Pancreas (tissue), 10 donors: ENCODE measurements at places on chromosomes 16 and 17. TPM values are rescaled to one million over a fixed set of nuclear protein-coding genes. Genes with fewer than 3 reads are reported as not detected.

C1QTNF8 gene
- total RNA-seq, result not detected

CD79B gene
- 1.2 TPM for total RNA-seq

- no peak for DNase-seq
These were observed 991 bp downstream of the GPRC5C start for GRCh38 chr17:74432766-74433391.

EIF3C gene
- 382 TPM for total RNA-seq

DNA sequence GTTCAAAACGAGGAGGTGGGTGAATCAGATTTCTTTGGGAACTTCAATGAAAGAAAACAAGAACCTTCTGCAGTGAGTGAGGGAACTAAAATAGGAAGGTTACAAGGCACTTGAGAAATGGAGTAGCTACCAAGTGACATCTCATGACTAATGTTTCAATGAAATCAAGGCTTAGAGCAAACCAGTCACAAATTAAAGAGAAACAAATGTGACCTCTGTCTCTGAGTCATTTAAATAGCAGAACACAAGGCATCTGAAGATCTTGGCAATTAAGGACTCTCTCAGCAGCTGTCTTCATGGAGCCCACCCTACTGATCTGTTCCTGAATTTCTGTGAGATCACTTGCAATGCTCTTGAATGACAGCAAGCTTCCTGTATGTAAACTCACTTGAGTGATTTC, 109.5 kb downstream of the CDH11 start:
- no peak for DNase-seq

SLC12A3 gene
- total RNA-seq, result 0.12 TPM

- DNase-seq, result no peak
These were observed 15.8 kb downstream of the CLEC10A start for GRCh38 chr17:7064261-7064660.

DNA sequence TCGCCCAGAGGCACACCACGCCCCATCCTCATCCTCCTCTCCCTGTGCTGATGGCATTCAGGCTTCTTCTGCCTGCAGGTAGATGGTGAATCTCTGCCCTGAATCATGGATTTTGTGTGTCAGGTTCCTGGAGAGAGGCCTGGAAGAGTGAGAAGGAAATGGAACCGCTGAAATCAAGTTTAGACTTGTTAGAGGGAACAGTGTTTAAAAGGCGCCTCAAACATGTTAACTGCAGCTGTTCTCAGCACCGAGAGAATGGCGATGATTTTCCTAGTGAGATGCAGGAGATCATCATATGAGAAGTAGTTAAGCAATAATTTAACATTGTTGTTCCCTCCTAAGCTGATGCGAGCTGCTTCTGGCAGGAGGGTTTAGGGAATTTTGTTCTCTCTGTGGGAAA, 744.4 kb upstream of the EEF2KMT start:
- no peak for DNase-seq

DNA sequence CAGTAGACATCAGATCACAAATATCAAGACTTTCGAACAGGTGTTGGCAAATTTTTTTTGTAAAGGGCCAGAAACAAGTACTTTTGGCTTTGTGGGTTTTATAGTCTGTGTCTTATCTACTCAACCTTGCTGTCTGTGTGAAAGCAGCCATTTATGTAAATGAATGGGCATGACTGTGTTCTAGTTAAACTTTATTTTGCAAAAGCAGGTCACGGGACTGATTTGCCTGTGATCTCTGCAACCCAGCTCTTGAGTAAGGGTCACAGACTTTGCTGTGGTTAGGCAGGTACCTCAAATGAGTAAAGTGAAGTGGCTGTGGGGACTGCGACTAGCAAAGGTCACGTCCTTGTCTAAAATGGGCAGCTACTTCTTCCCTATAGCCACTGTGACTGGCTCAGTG, 136.5 kb downstream of the FTO start:
- no peak for DNase-seq

DNA sequence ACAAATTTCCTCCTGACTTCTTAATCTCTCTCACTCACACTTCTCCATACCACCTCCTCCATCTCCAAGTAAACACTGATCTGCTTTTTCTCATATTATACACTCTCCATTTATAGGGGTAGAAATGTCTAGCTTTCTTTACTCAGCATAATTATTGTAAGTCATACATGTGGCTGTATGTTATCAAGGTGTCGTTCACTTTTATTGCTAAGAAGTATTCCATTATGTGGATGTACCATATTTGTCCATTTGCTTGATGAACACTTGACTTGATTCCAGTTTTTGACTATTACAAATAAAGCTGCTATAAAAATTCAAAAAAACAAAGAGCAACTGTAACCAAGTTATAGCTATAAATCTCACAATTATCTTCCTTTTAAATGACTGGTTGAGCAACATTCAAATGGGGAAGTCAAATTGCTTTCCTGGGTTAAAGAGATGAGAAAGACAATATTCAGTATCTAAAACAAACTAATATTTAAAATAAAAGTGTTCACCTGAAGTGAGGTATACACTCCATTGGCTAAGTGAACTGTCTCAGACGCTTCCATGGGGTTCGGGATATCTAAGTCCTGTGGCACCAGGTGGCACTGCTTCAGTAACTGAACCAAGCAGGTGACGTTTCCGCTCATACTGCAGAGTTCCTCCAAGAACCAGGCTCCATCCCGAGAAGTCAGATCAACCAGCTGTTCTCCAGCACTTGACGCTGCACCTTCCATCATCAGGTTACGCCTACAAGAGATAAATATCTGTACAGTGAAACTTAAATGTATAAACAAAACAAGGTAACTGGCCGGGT, 32.6 kb upstream of the ARL6IP1 start:
- DNase-seq, result no peak

CA5A gene
- not detected for total RNA-seq

MYL11 gene
- total RNA-seq, result not detected

GRCh38 chr17:52383493-52384100, 225.1 kb upstream of the CA10 start:
- no peak for DNase-seq

GRCh38 chr17:49111934-49112333, 20.6 kb upstream of the B4GALNT2 start:
- no peak for DNase-seq

DNA sequence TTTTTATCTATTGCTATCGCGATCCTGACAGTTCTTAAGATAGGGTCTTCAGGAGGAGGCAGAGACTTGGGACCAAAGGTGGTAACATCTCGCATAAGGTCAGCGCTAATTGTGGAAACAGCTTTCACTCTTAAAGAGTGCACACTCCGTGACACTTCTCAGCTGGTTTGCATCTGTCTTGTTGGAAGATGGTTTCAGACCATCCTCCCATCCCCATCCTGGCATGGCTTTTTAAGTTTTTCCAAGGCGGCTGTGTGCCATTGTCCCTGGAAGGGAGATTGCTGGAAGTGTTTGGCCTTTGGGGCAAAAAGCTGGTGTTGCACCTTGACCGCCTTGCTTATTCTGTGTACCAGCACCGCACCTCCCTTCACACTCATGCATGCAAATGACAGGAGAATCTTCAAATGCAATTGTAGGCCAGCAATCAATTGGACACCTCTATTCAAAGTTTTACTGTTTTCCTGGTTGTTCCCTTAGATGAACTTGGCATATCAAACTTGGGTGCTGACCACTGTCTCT, 1.5 kb downstream of the SOCS7 start:
- DNase-seq, result no peak

KCNH4 gene
- 0.09 TPM for total RNA-seq

UBE2Z gene
- total RNA-seq, result 20.2 TPM

DNA sequence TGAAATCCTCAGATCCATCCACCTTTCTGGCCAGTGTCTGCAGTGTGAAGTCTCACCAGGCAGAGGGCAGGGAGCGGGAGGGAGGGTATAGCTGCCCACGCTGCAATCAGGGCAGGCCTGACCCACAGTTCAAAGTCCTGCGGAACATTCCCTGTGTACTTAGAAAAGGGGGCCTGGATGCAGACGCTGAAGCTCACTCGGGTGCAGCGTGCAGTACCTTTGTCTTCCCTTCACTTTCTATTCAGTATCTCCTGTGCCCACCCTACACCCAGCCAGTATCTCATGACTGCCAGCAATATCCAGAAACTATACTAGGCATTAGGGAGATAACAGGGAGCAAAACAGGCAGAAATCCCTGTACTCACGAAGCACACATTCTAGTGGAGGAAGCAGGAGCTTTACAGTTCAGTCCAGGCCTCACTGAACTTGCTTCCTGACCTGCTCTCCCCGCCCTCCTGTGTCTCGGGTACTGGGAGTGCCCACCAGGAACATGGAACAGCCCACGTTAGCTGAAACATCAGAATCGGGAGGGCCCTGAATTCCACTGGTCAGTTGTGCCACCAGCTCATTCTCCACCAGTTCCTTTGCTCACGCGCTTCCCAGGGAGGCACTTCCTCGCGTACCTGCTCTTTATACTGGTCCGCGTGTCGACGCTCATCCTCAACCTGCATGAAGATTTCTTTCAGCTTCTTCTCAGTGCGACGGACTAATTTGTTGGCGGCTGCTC, 42.2 kb downstream of the NDEL1 start:
- DNase-seq, result peak; percentile 23

DNA sequence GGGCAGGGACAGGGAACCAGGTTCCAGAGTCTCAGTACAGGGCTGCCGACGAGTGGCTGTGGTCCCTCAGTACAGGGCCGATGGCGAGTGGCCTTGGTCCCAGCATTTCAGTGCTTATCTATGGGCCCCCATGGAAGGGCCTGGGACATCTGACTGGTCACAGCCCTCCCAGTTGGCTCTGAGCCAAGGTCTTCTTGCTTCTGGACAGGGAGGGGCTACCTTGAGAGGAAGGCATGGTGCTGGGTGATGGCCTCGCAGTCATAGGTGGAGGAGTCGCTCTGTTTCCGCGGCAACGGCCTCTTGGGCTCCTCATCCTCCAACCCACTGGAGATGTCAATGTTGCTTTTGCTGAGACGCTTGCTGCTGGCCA, 32.5 kb downstream of the PIMREG start:
- no peak for DNase-seq

- no peak for DNase-seq
These were observed 615.1 kb downstream of the CDH8 start for GRCh38 chr16:61421111-61421510.

GRCh38 chr17:19295473-19296135, 58.4 kb downstream of the EPN2 start:
- DNase-seq, result no peak

- no peak for DNase-seq
These were observed 172.1 kb downstream of the RBFOX3 start for GRCh38 chr17:79438546-79439334.

DNA sequence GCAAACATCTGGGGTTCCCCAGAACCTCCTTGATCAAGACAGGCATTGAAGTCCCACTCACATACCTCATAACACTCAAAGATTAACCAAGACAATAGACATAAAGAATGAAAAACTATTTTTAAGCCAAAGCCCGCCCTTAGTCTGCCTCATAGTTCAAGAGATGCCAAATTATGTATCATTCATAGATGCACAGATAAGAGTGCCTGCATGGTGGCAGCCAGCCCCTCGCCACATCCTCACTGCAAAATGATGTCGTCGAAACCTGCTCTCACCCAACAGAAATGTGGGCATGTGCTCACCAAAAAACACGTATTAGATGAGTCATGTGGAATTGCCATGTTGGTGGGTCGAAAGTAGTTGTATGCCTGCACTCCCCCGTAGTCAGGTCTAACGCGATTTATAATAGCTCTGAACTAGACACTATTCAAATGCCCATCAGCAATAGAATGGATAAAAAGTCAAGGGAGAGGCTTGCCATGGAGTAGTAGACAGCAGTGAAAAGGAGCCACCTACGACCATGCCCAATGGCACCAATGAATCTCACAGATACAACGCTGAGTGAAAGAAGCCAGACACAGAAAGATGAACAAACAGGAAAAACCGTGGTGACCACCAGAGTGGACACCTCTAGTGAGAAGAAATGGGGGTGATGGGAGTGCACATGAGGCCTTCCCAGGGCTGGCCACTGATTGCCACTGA, 64.8 kb downstream of the C16orf95 start:
- no peak for DNase-seq

GRCh38 chr16:49431040-49431439, 57.4 kb downstream of the C16orf78 start:
- no peak for DNase-seq

SEPTIN12 gene
- not detected for total RNA-seq

FA2H gene
- 2.8 TPM for total RNA-seq

SRCIN1 gene
- 7.5 TPM for total RNA-seq

DNA sequence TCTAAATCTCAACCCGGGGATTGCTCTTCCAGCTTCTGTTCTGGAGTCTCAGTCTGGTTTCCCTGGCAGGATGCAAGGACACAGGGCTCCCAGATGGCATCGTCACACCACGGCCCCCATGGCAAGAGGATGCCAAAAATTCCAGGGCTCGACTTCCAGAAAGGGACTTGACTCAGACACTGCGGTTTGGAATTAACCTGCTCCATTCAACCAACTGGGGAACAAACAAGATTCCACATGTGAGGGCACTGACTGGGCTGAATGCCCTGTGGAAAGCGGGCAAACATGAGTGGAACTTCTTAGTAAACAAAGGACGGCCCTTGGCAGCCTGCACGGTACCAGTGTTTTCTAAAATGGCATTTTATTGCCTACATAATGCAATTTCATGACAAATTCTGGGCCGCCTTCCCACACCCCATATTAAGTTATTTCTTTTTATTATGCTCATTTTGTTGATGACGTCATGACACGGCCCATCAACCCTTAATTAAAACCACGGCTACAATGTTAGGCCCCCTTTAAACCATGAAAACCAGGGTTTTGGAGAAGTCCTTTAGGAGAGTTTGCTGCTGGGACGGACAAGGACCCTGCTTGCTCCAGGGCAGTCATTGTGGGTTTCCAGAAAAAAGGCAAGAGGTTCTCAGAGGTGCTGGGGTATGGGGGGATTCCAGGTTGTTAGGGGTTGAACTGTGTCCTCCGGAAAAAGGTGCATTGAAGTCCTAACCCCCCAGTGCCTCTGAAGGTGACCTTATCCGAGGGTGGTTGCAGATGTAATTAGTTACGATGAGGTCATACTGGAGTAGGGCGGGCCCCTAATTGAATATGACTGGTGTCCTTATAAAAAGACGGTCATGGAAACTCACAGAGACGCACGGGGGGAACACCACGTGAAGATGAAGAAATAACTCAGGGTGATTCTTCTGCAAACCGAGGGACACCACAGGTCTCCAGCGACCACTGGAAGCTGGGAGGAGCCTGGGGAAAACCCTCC, 205.6 kb downstream of the FOXL1 start:
- DNase-seq, result no peak

DNA sequence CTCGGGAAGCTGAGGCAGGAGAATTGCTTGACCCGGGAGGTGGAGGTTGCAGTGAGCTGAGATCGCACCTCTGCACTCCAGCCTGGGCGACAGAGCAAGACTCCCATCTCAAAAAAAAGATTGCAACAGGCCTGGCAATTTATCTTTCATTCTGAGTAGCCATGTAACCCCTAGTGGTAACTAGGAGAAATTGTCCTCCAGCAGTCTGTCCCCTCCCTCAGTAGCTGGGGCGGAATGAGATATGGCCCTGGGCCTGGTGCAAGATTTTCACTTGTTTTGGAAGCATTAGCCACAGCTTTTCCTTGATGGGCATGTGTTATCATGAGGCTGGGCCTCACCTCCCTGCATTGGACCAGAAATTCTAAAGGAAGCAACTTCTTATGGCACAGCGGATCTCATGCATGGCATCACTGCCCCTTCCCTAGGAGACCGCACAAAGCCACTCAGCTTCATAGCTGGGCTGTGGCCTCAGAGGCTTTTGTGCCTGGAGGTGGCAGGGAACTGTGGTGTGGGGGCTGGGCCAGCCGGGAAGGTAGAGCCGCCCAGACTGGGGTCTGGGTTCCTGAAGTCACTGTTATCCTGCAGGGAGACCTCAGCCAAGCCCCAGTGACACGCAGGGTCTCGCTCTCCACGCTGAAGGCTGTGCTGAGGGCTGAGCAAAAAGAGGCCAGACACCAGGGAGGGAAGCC, 13.4 kb downstream of the NATD1 start:
- DNase-seq, result no peak

GRCh38 chr16:20181416-20181815, 107.7 kb upstream of the GPR139 start:
- no peak for DNase-seq

- no peak for DNase-seq
These were observed 40.4 kb downstream of the TNFRSF13B start for GRCh38 chr17:16931318-16932060.
